ENCODE measurements at places on chromosomes 16 and 17.

DNA sequence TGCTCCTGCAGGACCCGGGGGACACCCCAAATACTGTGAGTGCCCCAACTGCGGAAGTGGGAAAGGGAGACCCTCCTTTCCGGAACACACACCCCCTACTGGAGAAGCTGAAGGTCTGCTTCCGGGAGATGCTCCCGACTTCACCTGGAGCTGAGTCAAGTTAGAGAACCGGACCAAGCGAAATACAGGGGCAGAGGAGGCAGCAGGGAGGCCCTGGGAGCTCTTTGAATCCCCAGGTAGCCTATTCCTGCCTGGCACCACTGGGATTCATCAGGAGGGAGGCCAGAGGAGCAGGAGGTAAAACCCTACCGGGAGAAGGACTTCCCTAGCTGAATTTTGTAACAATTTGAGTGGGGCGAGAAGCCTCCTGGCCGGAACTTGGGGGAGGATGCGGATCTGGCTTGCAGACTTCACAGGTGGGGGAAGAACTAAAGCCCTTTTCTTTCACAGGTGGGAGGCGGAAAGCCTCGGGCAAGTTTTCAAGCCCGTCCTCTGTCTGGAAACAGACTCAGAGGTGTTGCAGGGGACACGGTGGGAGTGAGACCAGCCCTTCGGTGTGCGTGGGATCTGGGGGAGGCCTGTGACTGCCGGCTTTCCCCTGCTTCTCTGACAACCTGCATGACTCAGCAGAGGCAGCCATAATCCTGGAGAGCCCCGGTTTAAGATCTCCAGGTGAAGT lies 22.4 kb upstream of the TEKT1 start:
- no peaks in the 10 kb centered on the region for H3K27me3 ChIP-seq
- no peaks in the 10 kb centered on the region for H3K36me3 ChIP-seq
- H3K4me1 ChIP-seq, result no peaks in the 10 kb centered on the region
- peak; percentile 55 for DNase-seq
- peak overlapping the region; percentile 34 for H3K4me3 ChIP-seq

DNA sequence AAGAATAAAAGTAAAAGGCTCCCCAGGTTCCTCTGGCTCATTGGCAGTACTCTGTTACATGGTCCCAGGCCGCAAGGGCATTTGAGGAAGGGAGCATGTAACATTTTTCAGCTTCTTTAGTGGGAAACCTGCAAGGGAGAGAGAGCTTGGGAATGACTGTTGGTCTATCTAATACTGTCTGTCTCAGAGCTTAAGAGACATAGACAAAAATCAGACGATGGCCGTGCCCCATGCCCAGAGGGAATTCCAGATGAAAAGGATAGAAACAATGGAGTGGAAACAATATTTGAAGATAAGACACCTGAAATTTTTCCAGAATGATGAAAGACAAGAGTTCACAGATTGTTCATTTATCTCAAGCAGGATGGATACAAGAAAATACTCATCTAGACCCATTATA lies 48.1 kb upstream of the ADORA2B start:
- no peaks in the 10 kb centered on the region for H3K4me1 ChIP-seq
- no peak overlapping the region for H3K27ac ChIP-seq
- H3K27me3 ChIP-seq, result no peaks in the 10 kb centered on the region
- DNase-seq, result no peak

- no peak overlapping the region for H3K4me3 ChIP-seq
- DNase-seq, result no peak
- H3K4me1 ChIP-seq, result no peaks in the 10 kb centered on the region
- no peaks in the 10 kb centered on the region for H3K27me3 ChIP-seq
- H3K27ac ChIP-seq, result no peak overlapping the region
Observed at GRCh38 chr17:34909040-34909439, 52.2 kb downstream of the CCT6B start.

GRCh38 chr17:7523033-7523432 lies 25.8 kb upstream of the TNFSF12 start:
- no peak overlapping the region for H3K27ac ChIP-seq
- no peaks in the 10 kb centered on the region for H3K4me1 ChIP-seq
- H3K36me3 ChIP-seq, result no peaks in the 10 kb centered on the region
- no peak overlapping the region for H3K4me3 ChIP-seq
- no peaks in the 10 kb centered on the region for H3K27me3 ChIP-seq
- peak; percentile 45 for DNase-seq

GRCh38 chr17:39026980-39027451 lies 59.8 kb upstream of the FBXO47 start:
- H3K4me3 ChIP-seq, result peak overlapping the region; percentile 47
- DNase-seq, result no peak
- no peaks in the 10 kb centered on the region for H3K4me1 ChIP-seq
- no peak overlapping the region for H3K27ac ChIP-seq

- no peaks in the 10 kb centered on the region for H3K4me1 ChIP-seq
Observed at GRCh38 chr16:64358291-64358690, 763.6 kb downstream of the CDH11 start.

- H3K27me3 ChIP-seq, result no peaks in the 10 kb centered on the region
- H3K4me1 ChIP-seq, result no peaks in the 10 kb centered on the region
- no peaks in the 10 kb centered on the region for H3K36me3 ChIP-seq
- no peak for DNase-seq
- H3K27ac ChIP-seq, result no peak overlapping the region
Observed at GRCh38 chr16:17936766-17937402, 399.7 kb downstream of the NPIPA8 start.

DNA sequence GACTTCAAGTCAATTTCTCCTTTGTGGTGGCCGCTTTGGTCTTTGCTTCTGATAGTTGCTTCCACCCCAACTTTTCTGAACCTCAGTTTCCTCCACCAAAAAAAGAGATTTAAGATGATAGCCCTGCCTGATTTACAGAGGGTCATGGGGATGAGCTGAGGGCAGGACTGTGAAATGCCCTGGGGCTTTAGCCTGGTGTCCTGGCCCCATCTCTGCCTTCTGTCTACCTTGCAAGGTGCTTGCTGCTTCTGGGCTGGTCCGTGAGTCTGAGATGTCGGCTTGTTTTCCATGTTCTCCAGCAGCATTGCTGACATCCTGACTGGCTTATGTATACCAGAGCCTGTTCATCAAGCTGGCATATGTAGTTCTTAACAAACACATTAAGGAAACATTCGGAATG lies 191.9 kb upstream of the MPHOSPH6 start:
- H3K4me1 ChIP-seq, result no peaks in the 10 kb centered on the region
- H3K27ac ChIP-seq, result no peak overlapping the region
- no peaks in the 10 kb centered on the region for H3K27me3 ChIP-seq

- DNase-seq, result no peak
- no peak overlapping the region for H3K27ac ChIP-seq
- peaks cover 8% of the 10 kb centered on the region for H3K27me3 ChIP-seq
- H3K4me1 ChIP-seq, result 0 out of 2 replicates have a peak, but pooled peaks cover 2% of the 10 kb centered on the region
- no peaks in the 10 kb centered on the region for H3K36me3 ChIP-seq
Observed at GRCh38 chr16:66850115-66850815, 6.1 kb downstream of the CA7 start.

GRCh38 chr16:10511829-10512228 lies 68.6 kb downstream of the EMP2 start:
- H3K4me3 ChIP-seq, result no peak overlapping the region
- no peaks in the 10 kb centered on the region for H3K36me3 ChIP-seq
- no peaks in the 10 kb centered on the region for H3K27me3 ChIP-seq
- H3K4me1 ChIP-seq, result no peaks in the 10 kb centered on the region
- H3K27ac ChIP-seq, result no peak overlapping the region

GRCh38 chr17:79980246-79981043 lies 55.2 kb downstream of the TBC1D16 start:
- no peak for DNase-seq
- no peak overlapping the region for H3K27ac ChIP-seq
- H3K36me3 ChIP-seq, result peaks cover 3% of the 10 kb centered on the region
- no peaks in the 10 kb centered on the region for H3K27me3 ChIP-seq
- no peak overlapping the region for H3K4me3 ChIP-seq

DNA sequence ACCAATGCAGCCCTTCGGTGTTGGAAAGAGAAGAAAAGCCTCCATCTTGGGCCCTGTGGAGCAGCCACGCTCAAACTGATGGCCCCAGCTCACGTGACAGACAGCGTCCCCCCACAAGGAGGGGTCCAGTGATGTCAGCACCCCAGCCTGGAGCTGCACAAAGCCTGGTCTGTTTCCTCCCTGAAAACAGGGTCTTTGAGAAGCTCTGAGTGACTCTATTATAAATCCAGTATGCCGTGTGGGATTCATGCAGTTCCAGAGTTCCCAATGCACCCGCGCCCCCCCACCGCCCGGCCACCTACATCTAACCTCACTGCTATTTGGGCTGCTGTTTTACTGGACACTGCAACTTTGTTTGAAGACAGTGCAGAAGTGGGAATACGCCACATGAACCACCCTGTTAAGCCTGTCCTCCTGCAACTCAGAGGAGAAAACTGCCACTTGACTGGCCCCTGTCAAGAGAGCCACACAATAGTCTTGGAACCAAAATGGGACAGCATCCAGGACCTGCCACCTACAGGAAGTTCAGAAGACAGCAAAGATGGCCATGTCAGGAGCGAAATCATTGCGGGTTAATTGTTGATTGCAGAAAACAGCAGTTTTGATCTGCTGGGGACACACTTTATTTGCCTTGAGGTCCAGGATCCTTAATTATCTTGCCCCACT lies 33.1 kb downstream of the PMP22 start:
- H3K4me3 ChIP-seq, result no peak overlapping the region
- H3K4me1 ChIP-seq, result no peaks in the 10 kb centered on the region
- H3K36me3 ChIP-seq, result no peaks in the 10 kb centered on the region
- H3K27me3 ChIP-seq, result no peaks in the 10 kb centered on the region
- DNase-seq, result no peak

DNA sequence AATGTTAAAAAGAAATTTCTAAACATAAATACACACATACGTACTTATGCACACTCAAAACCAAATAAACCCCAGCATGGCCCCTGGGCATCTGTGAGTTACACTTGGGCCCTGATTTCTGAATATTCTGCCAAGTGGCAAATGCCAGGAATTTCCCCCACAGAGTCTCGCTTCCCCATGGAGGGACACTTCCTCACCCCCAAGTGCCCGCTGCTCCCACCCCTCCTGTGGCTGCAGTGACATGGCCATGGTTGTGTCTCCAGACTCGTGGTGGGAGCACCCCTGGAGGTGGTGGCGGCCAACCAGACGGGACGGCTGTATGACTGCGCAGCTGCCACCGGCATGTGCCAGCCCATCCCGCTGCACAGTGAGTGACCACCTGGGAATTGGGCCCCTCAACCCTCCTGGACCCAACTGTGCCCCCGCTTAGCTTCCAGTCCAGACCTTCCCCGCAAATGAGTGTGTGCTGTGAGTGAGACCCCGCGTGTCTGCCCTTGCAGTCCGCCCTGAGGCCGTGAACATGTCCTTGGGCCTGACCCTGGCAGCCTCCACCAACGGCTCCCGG lies 4.0 kb downstream of the ITGAD start:
- DNase-seq, result no peak
- H3K27ac ChIP-seq, result no peak overlapping the region
- no peaks in the 10 kb centered on the region for H3K27me3 ChIP-seq
- H3K4me1 ChIP-seq, result no peaks in the 10 kb centered on the region
- H3K36me3 ChIP-seq, result no peaks in the 10 kb centered on the region

- peaks cover 55% of the 10 kb centered on the region for H3K36me3 ChIP-seq
- DNase-seq, result no peak
- no peaks in the 10 kb centered on the region for H3K27me3 ChIP-seq
- H3K4me1 ChIP-seq, result no peaks in the 10 kb centered on the region
- no peak overlapping the region for H3K4me3 ChIP-seq
Observed at GRCh38 chr16:30721606-30722005, 22.6 kb downstream of the SRCAP start.

DNA sequence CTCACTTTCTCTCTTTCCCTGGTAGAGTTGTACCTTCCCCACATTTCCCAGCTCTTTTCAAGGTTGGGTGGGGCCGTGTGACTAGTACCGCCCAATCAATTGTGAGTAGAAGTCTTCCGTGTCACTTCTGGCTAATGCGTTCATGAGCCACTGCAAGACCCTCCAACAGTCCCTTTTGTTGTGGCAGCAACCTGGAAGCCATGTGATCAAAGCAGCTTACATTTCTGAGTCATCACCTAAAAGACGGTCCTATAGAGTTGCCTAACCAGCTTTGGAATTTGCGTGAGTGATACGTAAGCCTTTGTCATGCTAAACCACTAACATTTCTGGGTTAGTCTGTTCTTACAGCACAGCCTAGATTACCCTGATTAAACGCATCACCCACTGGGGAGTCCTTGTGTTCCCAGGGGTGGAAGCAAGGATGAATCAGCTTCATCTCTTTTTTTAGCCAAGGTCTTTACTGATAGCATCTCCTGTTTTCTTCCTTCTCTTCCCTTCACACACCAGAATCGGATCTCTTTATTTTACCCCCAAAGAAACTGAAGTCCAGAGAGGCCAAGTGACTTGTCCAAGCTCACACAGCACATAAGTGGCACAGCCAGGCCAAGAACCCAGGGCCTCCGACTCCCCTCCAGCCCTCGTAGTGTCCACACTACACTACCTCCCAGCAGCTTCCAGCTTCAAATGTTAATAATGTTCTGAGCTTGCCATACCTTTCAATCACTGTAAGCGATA lies 366.3 kb upstream of the XYLT1 start:
- peaks cover 5% of the 10 kb centered on the region for H3K4me1 ChIP-seq
- DNase-seq, result peak; percentile 68
- no peaks in the 10 kb centered on the region for H3K36me3 ChIP-seq
- no peak overlapping the region for H3K4me3 ChIP-seq
- no peak overlapping the region for H3K27ac ChIP-seq

GRCh38 chr17:49337884-49338283 lies 24.2 kb downstream of the ZNF652 start:
- H3K4me3 ChIP-seq, result no peak overlapping the region
- H3K36me3 ChIP-seq, result no peaks in the 10 kb centered on the region

GRCh38 chr17:4959261-4959965 lies 8.2 kb downstream of the SPAG7 start:
- H3K36me3 ChIP-seq, result 0 out of 2 replicates have a peak, but pooled peaks cover 3% of the 10 kb centered on the region
- H3K4me3 ChIP-seq, result no peak overlapping the region
- no peak overlapping the region for H3K27ac ChIP-seq
- no peaks in the 10 kb centered on the region for H3K27me3 ChIP-seq
- no peak for DNase-seq
- peaks cover 5% of the 10 kb centered on the region for H3K4me1 ChIP-seq

DNA sequence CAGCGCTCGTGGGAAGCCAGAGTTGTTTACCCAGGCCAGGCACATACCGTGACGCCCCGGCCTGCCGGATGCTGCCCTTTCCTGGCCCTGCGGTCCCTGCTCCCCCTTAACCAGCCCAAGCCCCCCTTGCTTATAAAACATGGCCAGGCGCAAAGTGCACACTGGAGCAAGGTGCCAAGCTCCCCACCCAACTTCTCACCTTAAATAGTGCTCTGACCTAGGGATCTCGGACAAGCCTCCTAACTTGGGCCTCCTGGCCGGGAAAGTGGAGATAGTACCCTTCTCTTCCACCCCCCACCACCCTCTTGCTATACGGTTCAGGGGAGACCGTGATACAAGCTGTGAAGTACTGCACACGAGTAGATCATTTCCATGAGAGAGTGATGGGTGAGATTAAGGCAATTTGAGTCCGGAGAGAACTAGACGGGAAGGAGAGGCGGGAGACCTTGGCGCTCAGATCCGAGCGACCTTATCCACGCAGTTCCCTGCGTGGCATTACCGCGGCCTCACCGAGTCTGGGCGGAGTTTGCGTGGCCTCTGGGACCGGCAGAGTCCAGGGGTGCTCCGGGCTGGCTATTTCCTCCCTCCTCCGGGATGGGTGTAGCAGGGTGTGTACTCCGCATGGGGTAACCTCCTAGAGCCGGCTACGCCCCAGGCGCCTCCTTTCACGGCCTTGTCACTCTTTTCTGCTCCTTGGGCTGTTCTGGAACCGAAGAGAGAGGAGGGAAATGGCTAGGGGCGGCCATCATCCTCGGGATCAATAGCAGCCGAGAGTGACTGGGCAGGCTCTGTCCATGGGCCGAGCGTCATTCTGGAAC lies 4.4 kb upstream of the LHX1 start:
- no peak overlapping the region for H3K4me3 ChIP-seq
- H3K27me3 ChIP-seq, result peaks cover 78% of the 10 kb centered on the region
- H3K27ac ChIP-seq, result no peak overlapping the region
- H3K36me3 ChIP-seq, result no peaks in the 10 kb centered on the region

All from iPS DF 6.9 (cell line).